SJSA1 (cell line): ENCODE measurements at places on chromosomes 5 and 9. TPM values are rescaled to one million over a fixed set of nuclear protein-coding genes. Genes with fewer than 3 reads are reported as not detected.

DNA sequence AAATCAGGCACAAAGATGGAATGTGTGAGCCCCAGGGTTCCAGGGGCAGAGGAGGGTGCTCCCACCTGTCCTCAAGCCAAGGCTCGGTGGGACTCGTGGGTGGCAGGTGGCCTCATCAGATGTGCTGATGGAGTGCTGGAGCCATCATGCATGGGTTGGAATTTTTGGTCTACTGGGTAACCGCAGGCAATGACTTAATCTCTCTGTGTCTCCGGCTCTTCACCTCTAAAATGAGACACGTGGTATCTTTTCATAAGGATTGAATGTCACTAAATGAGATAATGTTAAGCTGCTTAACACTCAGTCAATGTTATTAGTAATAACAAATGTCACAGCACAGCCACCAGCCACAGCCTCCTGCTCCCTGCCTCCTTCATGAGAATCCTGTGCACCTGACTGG, 245.5 kb downstream of the HSPA4 start:
- H3K36me3 ChIP-seq = no peaks in the 10 kb centered on the region
- H3K27ac ChIP-seq = no peak overlapping the region
- no peaks in the 10 kb centered on the region for H3K4me1 ChIP-seq
- H3K4me3 ChIP-seq = no peak overlapping the region

DNA sequence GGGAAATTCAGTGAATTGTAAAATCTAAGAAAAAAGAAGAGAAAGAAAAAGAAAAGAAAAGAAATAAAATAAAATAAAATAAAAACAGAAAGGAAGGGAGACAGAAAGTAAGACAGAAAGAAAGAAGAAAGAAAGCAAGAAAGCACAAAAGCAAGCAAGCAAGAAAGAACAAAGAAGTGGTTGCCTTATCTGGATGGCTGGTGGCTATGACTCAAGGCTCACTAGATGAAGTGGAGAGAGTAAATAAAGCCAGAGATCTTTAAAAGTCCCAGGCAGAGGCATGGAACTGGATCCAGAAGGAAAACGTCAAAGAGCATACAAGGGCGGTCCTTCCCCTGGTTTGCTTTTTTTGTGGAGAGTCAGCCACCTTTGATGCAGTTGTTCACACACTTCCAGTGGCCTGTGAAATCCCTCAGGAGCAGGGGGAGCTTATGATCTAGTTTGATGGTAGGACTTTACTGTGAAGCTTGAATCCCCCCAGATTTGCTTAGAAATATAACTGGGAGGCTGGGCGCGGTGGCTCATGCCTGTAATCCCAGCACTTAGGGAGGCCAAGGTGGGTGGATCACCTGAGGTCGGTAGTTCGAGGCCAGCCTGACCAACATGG, 176.7 kb upstream of the HMHB1 start:
- H3K4me3 ChIP-seq = no peak overlapping the region
- peak overlapping the region; percentile 2; the same call in 1 of the 2 replicates for H3K27ac ChIP-seq
- H3K4me1 ChIP-seq = peaks cover 41% of the 10 kb centered on the region
- DNase-seq = peak; percentile 65
- H3K36me3 ChIP-seq = no peaks in the 10 kb centered on the region

GRCh38 chr5:6772886-6773285, 59.7 kb downstream of the TENT4A start:
- DNase-seq = no peak
- no peaks in the 10 kb centered on the region for H3K4me1 ChIP-seq
- no peak overlapping the region for H3K27ac ChIP-seq
- H3K4me3 ChIP-seq = no peak overlapping the region

DNA sequence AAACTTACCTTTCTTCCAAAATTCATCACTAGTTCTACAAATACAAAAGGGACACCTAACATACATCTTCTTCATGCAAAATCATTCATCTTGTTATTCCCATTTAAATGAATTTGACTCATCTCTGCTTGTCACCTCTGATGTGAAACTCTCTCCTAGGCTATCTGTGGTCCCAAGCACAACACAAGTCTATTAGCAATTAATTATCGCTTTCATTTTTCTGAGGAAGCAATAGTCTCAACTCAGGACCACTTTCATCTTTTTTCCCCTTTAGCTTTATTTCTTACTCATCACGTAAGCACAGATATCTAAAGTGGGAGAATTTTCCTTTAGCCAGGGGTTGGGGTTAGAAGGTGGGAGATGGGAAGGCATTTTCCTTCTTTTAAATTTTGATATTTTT, 131.9 kb downstream of the ST8SIA4 start:
- no peak for DNase-seq
- H3K27me3 ChIP-seq = no peaks in the 10 kb centered on the region
- no peak overlapping the region for H3K4me3 ChIP-seq
- H3K36me3 ChIP-seq = no peaks in the 10 kb centered on the region
- peaks cover under 1% of the 10 kb centered on the region for H3K4me1 ChIP-seq

DNA sequence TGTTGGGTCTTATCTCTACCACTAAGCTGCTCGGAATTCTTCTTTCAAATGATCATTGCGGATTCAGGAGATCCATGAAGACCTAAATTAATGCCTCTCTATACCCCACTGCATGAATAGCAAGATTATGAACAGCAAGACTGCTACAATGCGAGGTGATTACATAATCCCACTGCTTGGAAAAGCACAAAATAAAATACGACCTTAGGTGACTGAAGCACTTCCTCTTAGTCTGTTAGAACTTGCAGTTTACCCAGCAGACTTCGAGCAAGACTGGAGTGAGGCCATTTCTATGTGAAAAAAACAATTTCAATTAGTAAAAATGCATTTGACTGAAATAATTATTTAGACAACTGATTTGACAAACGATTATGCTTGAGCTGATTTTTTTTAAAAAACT, 59.8 kb downstream of the SH3RF2 start:
- H3K27me3 ChIP-seq = no peaks in the 10 kb centered on the region
- peaks cover 1% of the 10 kb centered on the region; the same call in 1 of the 2 replicates for H3K4me1 ChIP-seq
- H3K36me3 ChIP-seq = peaks cover 58% of the 10 kb centered on the region
- no peak overlapping the region for H3K27ac ChIP-seq
- H3K4me3 ChIP-seq = no peak overlapping the region

GRCh38 chr5:105687493-105687892, 1983.2 kb downstream of the EFNA5 start:
- H3K4me1 ChIP-seq = no peaks in the 10 kb centered on the region
- no peak overlapping the region for H3K27ac ChIP-seq
- H3K27me3 ChIP-seq = no peaks in the 10 kb centered on the region
- H3K36me3 ChIP-seq = no peaks in the 10 kb centered on the region

DNA sequence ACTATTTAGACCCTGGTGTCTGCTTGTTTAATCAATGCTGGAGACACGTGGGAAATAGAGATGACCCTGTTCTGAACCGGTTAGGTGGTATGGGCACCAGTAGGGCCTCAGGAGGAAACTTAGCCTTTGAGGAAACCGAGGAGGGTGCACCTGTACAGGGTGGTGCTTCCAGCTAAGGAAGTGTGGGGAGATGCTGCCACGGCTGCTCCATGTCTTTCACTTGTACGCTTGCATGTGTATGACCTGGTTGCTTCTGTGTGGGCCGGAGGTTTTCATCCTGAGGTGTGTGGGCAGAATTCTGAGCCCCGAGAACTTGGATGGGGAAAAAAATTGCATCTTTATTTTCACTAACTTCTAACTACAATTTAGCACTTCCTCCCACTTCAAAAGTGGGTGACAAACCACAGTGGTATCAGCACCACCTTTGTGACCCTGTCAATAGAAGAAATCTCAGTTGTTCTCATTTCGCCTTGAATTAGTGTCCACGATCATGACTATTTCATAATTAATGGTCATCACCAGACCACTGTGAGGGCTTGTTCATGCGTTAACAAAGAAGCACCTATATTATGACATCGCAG, 99.8 kb upstream of the SPATA31C2 start:
- no peaks in the 10 kb centered on the region for H3K4me1 ChIP-seq
- no peak overlapping the region for H3K27ac ChIP-seq
- H3K27me3 ChIP-seq = no peaks in the 10 kb centered on the region
- no peaks in the 10 kb centered on the region for H3K36me3 ChIP-seq
- no peak for DNase-seq

The MARVELD2 gene
- total RNA-seq = 0.13 and 0.16 TPM in 2 replicates

The BTF3 gene
- total RNA-seq = 309 and 496 TPM in 2 replicates

The NUDCD2 gene
- 15.4 and 20.5 TPM in 2 replicates for total RNA-seq
